IMR-90 (cell line): ENCODE measurements at places on chromosomes 3 and 15. TPM values are rescaled to one million over a fixed set of nuclear protein-coding genes. Genes with fewer than 3 reads are reported as not detected.

GRCh38 chr15:69119683-69120395 lies 40.6 kb upstream of the GLCE start:
- no peak for DNase-seq

DNA sequence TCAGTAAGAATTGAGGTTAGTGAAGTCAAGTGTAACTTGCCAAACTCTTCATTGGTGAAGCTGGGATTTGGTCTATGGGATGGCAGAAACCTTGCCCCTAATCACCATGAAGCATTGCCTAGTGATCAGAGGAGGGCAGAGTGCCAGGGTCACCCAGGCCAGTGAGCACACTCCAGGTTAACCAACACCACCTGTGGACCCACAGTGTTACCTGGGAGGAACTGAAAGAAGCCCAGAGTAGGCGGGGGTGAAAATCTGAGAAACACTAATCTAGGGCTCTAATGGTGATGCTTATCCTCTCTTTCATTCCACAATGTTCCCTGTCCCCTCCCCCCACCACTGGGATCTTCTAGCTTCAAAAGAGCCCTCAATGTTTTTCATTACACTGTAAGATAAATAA lies 372.8 kb downstream of the CTNNB1 start:
- no peak for DNase-seq

DNA sequence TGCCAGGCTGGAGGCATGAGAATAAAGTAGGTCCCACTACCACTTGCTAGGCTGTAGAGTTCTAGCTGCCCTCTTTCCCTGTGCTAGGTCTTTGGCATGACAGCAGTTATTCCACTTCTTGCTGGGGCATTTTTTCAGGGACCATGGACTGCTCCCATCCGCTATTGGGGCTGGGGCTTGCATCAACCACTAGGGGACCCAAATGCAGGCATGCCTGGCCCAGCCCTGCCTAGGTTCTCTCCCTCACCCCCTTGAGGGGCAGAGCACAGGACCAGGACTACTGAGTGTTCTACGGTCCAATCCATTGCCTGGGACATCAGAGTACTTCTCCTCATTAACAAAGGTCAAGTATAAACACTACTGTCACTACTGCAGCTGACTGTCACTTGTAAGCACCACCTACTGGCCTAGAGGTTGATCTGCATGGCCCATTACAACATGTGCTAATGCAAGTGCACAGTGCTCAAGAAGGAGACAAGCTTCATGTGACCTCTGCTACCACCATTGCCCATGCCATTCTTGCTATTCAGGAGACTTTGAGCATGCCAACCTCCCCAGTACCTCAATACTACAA lies 270.5 kb downstream of the MBNL1 start:
- no peak for DNase-seq

IMPG2 gene
- 0.18 and 0.28 TPM in 2 replicates for total RNA-seq

CSK gene
- total RNA-seq: 10.8 and 13.6 TPM in 2 replicates
